Right ventricle myocardium inferior (tissue), 1 donor: ENCODE measurements at places on chromosomes 2 and 18. TPM values are rescaled to one million over a fixed set of nuclear protein-coding genes. Genes with fewer than 3 reads are reported as not detected.

- no peak for DNase-seq
Observed at GRCh38 chr2:169114056-169114455, 44.7 kb downstream of the DHRS9 start.

USP14 gene
- total RNA-seq, result 48.7 TPM

- DNase-seq, result peak; percentile 70
Observed at GRCh38 chr2:164840458-164840929, 1.1 kb downstream of the COBLL1 start.

DNA sequence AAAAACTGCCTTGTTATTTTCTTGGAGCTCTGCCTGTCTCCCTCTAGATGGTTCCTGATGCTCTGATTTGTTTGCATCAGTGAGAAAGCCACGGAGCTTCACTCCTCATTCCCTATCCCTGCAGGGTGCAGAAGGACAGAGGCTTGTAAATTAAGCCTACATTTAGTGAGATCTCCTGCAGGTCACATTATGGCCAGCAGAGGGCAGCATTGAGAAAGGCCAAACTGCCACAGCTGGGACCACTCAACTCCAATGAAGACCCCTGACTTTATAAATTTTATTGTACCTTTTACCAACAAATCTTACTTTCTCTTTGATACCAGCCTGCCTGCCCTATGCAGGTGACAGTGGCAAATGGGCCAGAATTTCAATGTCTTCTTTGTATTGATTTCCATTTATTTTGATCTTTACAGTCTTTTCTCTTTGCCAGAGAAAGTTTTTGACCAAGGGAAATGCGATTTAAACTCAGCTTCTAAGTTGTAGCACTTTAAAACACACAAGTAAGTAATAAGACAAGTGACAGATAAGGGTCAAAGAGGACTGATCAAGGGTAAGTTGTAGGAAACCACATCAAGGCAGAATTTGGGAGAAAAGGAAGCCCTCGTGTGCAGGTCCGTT is 1029.1 kb upstream of the KLHL29 start:
- no peak for DNase-seq

ATP8B1 gene
- 5.0 TPM for total RNA-seq

MARCO gene
- 19.7 TPM for total RNA-seq

DNA sequence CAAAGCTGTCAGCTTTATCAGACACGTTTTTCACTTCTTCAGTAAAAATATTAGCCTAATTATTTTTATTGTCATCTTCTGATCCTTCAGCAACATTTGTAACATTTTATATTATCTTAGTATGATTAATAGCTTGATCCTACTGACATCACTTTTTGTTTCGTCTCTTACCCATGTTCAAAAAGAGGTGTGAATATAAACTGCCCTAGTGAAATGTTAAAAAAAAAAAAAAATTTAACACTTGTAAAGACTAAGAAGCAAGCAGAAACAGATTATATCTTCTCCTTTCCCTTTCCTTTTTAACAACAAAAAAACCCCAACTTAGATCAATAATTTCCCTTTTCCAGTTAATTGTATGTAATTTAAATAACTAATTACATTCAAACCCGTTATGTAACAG is 36.2 kb upstream of the C2orf66 start:
- no peak for DNase-seq

- DNase-seq, result no peak
Observed at GRCh38 chr2:31171142-31171541, 32.9 kb upstream of the GALNT14 start.

GRCh38 chr2:78876316-78876688 is 149.2 kb upstream of the REG3G start:
- no peak for DNase-seq

DNA sequence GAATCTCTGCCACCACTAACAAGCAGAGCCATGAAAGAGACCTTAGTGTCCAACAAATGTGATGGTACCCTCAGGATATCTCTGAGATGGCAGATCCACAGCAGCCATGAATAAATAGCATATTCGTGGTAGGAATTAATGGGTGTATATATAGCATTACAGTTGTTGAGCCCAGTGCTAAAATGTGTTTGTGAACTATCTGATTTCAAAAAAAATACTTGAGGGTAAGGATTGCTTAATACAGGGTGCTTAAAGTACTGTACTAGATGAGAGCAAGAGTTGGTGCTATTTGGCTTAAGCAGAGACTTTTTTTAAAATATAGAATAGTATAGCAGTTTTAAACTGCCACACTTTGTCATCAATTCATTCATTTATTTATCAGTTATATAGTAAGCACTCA is 101.5 kb upstream of the GALNT5 start:
- DNase-seq, result no peak

DNA sequence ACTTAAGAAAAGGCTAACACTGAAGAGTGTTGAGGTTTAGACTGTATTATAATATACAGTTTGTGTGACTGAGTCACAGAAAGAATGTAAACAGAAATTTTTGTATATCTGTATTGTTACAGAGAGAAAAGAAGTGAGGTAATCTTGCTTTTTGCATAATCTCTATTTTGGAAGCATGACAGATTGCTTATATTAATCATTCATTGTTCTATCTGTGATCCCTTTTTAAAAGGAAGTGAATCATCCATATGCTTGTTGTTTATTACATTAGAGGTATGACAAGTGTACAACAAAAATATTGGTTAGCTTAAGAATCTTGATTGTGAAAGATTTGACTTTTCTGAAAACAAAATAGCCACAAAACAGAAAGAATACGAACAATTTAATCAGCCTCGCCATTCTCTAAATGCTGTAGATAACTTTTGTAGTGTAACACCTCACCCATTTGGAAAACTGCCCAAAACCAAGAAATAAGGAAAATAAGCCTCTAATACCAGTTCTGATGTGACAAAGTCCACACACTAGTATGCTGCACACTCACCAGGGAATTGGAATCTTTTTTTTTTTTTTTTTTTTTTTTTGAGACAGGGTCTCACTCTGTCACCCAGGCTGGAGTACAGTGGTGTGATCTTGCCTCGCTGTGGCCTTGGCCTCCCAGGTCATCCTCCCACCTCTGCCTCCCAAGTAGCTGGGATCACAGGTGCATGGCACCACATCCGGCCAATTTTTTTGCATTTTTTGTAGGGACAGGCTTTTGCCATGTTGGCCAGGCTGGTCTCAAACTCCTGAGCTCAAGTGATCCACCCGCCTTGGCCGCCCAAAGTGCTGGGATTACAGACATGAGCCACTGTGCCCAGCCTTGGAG is 91.5 kb upstream of the LPIN2 start:
- no peak for DNase-seq

GRCh38 chr2:56271275-56271674 is 87.5 kb downstream of the CCDC85A start:
- DNase-seq, result no peak

ARMC9 gene
- 1.7 TPM for total RNA-seq

DNA sequence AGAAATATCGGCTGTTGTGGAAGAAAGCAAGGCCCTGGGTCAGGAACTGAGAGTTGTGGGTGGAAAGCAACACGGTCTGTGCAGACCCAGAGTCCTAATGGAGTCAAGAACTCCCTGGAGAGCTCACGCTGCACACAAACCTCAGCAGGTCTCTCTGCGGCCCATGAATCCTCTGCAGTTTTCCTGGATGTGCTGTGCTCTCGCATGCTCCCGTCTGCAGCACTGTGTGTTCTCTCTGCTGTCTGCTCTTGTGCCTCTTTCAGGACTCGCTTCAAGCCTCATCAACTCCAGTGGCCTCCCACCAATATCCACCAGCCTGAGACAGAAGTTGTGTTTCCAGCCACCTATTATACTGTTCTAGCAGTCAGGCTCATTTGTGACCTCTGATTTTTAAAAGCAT is 24.3 kb downstream of the RNU4ATAC start:
- DNase-seq, result no peak

DNA sequence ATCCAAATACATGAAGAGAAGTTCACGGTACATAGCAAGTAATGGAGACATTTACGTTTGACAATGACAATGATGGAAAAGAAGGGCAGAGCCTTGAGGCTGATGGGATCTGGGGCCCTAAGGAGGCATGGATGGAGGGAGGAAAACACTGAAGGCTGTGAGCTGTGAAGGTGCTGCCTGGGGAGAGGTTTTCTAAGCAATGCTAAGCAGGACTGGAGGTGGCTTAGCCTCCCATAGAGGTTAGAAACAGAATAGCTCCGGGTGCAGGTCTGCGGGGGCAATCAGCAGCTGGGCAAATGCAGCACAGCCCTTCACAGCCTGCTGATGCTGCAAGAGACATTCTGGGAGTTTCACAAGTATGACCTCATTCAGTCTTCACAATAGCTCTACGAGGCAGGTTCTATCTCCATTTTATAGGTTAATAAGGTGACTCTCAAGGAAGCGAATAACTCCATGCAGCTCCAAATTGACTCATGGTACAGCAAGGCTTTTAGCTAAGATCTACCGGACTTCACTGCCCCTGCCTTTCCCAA is 65.3 kb downstream of the MYT1L start:
- DNase-seq, result no peak

MC5R gene
- not detected for total RNA-seq

DNA sequence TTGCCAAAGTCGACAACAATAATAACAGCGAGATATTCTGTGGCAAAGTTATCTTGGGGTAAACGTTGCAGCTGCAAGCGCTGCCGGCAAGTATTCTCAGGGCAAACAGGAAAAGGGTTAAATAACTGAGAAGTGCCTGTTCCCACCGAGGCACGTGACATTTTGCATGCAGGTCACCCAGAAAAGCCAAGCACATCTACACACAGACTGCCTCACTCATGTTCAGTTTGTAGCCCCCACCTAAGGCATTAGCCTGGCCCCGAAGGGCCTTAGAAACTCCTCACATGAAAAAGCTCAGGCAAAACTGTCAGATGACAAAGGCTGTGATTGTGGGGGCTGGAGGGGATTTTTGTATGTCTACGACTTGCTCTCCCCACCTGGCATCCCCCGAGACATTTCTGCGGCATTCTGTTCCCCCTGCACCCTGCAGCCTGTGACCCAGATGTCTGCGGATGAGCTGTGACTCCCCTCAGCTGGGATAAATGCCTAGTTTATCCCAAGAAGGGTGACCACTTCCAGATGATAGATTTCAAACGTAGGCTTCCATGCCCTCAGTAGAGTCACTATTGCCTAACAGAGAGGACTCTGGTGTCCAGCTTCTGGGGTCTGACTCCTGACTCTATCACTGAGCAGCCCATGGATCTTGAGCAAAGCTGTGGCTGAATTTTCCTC is 215.2 kb upstream of the SIX2 start:
- DNase-seq, result no peak

- no peak for DNase-seq
Observed at GRCh38 chr2:40225670-40226210, 226.2 kb downstream of the SLC8A1 start.

SPC25 gene
- total RNA-seq, result 0.60 TPM

GNAL gene
- total RNA-seq, result 5.1 TPM

DNA sequence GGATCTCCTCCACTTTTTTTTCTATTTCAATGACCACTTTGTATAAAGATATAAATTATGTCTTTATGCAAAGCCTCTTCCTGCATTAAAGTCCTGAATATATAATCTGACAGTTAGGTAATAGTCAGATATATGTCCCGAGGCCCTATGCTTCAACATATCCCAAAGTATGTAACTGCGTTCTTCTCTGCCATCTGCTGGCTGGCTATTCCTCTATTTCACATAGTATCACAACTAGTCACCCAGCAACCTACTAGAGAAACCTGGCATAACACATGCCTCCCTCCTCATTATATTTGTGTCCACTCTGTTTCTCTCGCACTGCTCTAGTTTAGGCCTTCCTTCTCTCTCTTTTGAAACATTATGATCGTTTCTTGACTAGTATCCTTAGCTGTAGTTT is 640.8 kb downstream of the DPP10 start:
- DNase-seq, result no peak

CENPA gene
- 0.65 TPM for total RNA-seq

NDUFAF7 gene
- total RNA-seq, result 22.8 TPM

DNA sequence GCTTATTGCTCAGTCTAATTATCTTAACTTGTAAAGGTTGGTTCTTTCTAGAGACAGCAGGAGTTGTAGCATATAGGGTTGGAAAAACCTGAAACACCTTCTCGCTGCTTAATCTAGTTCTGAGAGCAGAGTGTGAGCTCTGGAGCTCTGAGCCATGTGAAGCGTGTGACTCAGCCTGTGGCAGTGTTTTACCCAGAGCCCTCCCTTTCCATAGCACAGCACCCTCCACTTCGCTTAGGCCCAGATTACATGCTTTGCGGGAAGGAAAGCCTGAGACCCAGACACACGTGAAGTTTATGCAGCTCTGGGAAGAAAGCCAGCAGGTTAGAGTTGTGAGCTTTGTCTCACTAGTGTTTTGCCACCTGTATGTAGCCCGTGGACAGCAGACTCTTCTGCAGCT is 74.5 kb downstream of the INPP4A start:
- DNase-seq, result no peak

DNA sequence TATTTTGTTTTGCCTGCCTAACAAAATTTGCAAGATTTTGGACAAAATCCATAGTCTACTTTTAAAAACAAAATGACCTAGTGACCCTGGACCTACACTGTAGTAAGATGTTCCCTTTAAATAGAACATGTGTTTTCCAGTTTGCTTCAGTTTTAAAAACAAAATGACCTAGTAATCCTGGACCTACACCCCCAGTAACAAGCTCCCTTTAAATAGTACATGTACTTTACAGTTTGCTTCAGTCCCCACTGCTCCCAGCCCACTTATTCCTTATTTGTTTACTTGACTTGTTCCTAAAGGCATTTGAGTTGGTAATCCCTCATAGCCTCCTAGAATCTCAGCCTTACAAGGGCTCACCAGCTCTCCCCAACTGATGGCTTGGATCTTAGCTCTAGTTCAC is 34.5 kb upstream of the HTR2B start:
- DNase-seq, result no peak

- no peak for DNase-seq
Observed at GRCh38 chr18:57353940-57354461, 1.6 kb downstream of the ST8SIA3 start.

GRCh38 chr2:196431957-196432356 is 207.6 kb upstream of the CCDC150 start:
- no peak for DNase-seq

MARCHF4 gene
- 0.08 TPM for total RNA-seq
